ENCODE measurements at places on chromosomes 6 and 20.
A peak's percentile ranks its signal among the peaks of the same experiment; 100 is the strongest.

- no peak for DNase-seq
Measured at GRCh38 chr6:28480253-28480932, 35.2 kb downstream of the GPX6 start.

DNA sequence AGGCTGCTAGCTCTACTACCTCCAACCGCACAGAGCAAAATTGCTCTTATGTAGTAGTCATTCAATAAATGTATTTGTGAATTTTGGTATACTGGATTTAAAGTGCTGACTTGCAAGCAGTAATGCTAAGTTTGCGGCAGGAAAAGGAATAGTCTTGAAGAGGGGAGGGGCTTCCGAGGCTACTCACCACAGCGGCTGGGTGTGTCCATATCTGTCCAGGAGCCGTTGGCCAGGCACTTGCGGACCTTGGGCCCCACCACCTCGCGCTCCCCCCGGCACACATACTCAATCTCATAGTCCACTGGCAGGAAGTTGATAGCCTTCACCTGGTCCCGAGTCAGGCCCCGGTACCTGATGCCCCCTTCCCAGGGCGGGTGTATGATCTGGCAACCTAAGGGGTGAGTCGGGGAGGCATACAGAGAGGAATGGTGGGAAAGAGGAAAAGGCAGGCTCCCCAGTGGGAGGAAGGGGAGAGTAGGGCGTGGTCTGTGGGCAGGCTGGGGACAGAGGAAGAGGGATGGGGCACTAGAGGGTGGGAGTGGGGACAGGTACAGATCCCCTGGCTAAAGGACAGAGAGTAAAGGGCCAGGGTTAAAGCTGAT is 1.7 kb downstream of the GABBR1 start:
- no peak for DNase-seq

DNA sequence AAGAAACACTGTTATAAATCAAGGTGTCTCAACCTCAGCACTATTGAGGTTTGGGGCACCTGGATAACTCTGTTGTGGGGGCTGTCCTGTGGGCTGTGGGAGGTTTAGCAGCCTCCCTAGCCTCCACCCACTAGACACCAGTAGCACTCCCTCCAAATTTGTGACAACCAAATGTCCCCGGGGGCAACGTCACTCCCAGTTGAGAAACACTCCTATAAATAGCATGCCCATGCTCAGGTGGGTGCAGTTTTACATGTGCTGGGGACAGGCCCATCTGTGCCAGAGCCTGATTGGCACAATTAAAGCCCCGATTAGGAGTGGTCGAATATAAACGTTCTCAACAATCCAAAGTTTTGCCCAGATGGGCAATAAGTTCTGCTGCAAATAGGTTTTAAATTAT is 78.9 kb downstream of the FAM50B start:
- DNase-seq = no peak

GRCh38 chr6:152273638-152274037 is 363.5 kb downstream of the SYNE1 start:
- no peak for DNase-seq

DNA sequence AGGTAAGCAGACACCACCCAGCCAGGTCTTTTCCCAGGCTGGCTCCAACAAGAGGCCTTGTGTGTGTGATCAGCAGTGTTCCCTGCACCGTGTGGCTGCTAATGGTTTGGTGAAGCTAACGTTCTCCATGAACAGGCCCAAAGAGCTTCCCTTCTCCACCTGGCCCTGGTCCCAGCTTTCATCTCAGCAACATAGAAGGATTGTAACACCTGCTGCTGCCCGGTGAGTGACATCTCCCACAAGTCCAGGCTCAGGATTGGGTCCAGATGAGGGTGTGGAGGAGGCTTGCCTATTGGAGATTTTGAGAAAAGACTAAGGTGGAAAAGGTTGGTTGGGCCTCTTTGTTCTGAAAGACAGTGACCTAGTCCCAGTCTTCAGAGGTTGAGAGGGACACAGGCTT is 89.6 kb downstream of the TMEM242 start:
- no peak for DNase-seq

DNA sequence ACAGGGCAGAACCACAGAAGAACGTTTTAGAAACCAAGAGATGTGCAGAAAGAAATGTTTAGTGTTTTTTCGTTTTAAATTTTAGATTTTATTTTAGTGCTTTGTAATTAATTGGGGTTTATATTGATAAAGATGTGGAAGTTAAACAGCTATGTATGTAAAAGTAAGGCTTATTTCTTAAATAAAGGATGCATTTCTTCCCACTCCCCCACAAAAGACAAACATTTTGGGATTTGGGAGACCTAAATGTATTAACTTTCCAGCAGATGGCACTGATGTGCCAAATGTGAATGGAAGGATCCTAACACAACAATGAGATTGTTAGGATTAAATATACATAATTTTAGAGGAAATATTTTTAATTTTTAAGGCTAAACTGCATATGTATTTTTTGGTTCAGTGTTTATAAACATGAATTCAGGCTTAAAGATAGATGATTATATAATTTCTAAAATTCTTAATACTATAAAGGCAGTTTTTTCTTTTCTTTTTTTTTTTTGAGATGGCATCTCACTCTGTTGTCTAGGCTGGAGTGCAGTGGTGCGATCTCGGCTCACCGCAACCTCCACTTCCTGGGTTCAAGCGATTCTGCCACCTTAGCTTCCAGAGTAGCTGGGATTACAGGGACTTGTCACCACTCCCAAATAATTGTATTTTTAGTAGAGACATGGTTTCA is 12.0 kb downstream of the PFDN4 start:
- DNase-seq = no peak

DNA sequence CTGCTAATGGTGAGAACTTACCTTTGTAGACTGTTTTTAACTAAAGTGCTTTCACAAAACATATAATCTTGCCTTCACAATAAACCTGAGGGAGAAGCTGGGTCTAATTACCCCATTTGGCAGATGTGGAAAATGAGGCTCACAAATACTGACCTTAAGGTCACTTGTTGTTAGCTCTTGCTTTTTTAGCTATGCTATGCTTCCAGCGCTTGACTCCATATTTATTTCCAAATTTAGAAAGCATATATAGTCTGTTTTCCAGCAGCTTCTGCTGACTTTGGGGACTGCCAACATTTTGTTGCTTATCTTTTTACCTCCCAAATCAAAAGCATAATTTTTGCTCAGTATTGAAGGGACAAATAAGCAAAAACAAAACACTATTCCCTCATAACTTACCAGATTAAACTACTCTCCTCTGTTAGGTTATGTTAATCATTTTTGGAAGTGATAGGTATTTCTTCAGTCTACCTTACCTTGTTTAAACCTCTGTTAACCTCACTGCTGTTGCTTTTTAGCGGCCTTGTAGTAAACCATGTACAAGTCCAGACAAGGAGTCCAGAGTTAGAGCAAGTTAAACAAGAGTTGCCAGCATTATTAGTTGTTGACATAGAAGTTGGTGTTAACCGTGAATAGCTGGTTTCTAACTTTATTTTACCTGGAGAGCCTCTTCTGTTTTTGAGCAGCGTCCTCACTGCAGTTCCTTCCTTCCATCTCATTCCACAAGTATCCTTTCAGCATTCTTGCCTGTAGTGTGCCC is 4.9 kb upstream of the BTBD3 start:
- DNase-seq = no peak

GRCh38 chr6:39905640-39905975 is 28.7 kb downstream of the MOCS1 start:
- no peak for DNase-seq

GRCh38 chr20:61828891-61829290 is 236.8 kb downstream of the TAF4 start:
- DNase-seq = no peak

DNA sequence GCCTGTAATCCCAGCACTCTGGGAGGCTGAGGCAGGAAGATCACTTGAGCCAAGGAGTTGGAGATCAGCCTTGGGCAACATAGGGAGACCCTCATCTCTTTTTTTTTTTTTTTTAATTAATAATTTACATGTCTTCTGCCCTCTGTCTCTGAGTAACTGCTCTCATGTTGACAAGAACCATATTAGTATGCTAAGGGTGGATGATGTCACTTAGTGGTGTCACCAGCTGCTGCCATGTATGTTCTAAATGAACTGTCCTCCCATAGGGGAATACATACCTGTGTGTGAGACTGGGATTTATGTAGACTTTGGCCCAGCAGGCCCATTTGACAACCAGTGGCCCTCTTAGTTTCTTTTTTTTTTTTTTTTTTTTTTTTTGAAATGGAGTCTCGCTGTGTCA is 65.6 kb downstream of the SCAND1 start:
- no peak for DNase-seq

- DNase-seq = peak; percentile 48
Measured at GRCh38 chr20:59145924-59146779, 17.5 kb upstream of the ZNF831 start.

DNA sequence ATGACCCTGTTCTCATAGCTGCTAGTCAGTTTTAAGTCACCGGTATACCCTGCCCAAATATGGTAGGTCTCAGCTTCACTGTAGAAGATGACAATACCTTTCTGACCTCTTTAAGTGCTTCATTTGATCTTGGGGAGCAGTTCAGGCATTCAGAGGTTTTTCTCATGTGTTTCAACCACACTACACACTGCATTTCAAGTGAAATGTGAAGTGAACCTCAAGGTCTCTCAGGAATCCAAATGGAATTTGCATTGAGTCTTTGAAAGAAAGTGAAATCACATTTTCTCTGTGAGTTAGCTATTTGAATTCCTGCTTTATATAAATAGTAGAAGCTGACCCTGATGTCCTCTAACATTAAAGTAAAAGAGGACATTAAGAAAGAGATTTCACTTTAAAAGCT is 461.6 kb downstream of the ADGRB3 start:
- no peak for DNase-seq
